MCF 10A (cell line): ENCODE measurements at places on chromosomes 2 and 18. TPM values are rescaled to one million over a fixed set of nuclear protein-coding genes. Genes with fewer than 3 reads are reported as not detected.

BCL11A gene
- total RNA-seq: 4.3 and 5.3 TPM in 2 replicates

MLPH gene
- 27.1 and 28.5 TPM in 2 replicates for total RNA-seq

MC2R gene
- not detected in 2 replicates for total RNA-seq

MAP3K19 gene
- not detected in 2 replicates for total RNA-seq

DSC2 gene
- total RNA-seq: 11.3 and 17.6 TPM in 2 replicates

CAMKMT gene
- total RNA-seq: 9.9 and 14.4 TPM in 2 replicates

LAMA3 gene
- total RNA-seq: 269 and 371 TPM in 2 replicates

PIGN gene
- 29.4 and 29.5 TPM in 2 replicates for total RNA-seq

SRD5A2 gene
- not detected in 2 replicates for total RNA-seq

SNORC gene
- 7.8 and 8.2 TPM in 2 replicates for total RNA-seq

EPHA4 gene
- total RNA-seq: 1.9 and 2.0 TPM in 2 replicates

C2orf66 gene
- 0.61 and 0.98 TPM in 2 replicates for total RNA-seq

ABCB11 gene
- total RNA-seq: 0.05 TPM in 1 of 2 replicates, not detected in the other

SERPINB10 gene
- total RNA-seq: not detected in 2 replicates

CGREF1 gene
- 10.9 and 12.9 TPM in 2 replicates for total RNA-seq

GRCh38 chr2:13581471-13581870, 864.7 kb downstream of the TRIB2 start:
- H3K4me1 ChIP-seq: peaks cover 5% of the 10 kb centered on the region
- no peak overlapping the region for H3K4me3 ChIP-seq
- no peaks in the 10 kb centered on the region for H3K36me3 ChIP-seq
- H3K27me3 ChIP-seq: no peaks in the 10 kb centered on the region

DNA sequence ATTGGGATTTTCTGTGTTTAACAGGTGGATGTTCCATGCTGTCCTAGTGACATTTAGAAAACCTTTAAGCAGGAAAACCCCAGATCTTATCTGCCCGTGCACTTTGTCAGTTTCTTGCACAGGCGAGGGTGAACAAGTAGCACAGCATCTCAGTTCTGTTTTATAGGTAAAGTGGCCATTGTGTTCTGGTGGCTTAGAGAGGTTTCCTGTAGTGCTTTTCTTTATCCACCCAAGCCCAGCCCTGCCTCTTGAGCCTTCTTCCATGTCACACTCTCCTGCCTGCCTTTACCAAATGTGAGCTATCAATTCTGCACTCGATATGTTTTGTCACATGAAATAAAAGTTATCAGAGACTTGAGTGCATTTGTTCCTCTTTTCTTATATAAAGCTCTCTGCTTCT, 135.3 kb upstream of the NOSTRIN start:
- no peak overlapping the region for H3K4me3 ChIP-seq
- peaks cover 21% of the 10 kb centered on the region for H3K4me1 ChIP-seq
- H3K36me3 ChIP-seq: peaks cover 6% of the 10 kb centered on the region
- no peaks in the 10 kb centered on the region for H3K27me3 ChIP-seq
- H3K27ac ChIP-seq: no peak overlapping the region

DNA sequence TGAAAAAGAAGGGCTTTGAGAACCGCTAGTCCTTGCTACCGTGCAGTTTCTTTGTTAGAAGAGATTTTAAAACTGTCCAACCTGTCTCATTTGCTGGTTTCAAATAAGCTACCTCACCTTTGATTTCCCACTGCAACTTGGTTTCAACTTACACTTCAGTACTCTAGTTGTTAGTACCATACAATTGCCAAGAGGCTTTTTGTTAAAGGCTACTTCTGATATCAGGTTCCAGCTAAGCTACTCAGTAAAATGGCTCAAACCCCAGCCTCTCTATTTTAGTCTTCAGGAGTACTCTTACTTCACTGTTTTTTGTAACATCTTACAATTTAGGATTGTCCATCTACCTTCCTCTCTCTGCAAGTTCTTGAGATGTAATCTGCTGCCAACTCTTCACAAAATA, 91.6 kb downstream of the INO80D start:
- peaks cover 43% of the 10 kb centered on the region for H3K36me3 ChIP-seq
- H3K4me3 ChIP-seq: no peak overlapping the region
- H3K27me3 ChIP-seq: no peaks in the 10 kb centered on the region

DNA sequence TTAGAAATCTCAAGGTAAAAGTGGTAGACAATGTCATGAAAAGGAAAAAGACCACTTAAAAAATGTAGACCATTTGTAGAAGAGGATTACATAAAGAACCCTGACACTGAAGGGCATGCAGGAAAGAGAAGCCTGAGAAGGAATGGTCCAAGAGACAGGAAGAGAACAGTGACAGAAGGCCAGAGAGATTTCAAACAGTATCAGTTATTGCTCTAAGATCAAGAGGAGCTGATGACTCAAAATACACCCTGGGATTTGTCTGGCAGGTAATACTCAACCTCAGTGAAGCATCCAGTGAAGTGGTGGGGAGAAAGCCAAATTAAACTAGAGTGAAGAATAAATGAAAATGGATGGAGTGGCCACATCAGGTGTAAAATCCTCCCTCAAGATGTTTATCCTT, 100.5 kb downstream of the PDE11A start:
- H3K36me3 ChIP-seq: no peaks in the 10 kb centered on the region
- H3K4me3 ChIP-seq: no peak overlapping the region
- no peaks in the 10 kb centered on the region for H3K27me3 ChIP-seq
- H3K4me1 ChIP-seq: no peaks in the 10 kb centered on the region

- no peak overlapping the region for H3K27ac ChIP-seq
- no peak overlapping the region for H3K4me3 ChIP-seq
- peaks cover 11% of the 10 kb centered on the region for H3K4me1 ChIP-seq
- H3K27me3 ChIP-seq: no peaks in the 10 kb centered on the region
Measured at GRCh38 chr2:69390001-69390400, 3.0 kb upstream of the GFPT1 start.

GRCh38 chr2:106113361-106113966, 80.6 kb downstream of the UXS1 start:
- peaks cover 11% of the 10 kb centered on the region for H3K4me1 ChIP-seq
- H3K4me3 ChIP-seq: no peak overlapping the region
- H3K27me3 ChIP-seq: no peaks in the 10 kb centered on the region
- peaks cover 5% of the 10 kb centered on the region for H3K36me3 ChIP-seq
- no peak overlapping the region for H3K27ac ChIP-seq
- no peak for DNase-seq

DNA sequence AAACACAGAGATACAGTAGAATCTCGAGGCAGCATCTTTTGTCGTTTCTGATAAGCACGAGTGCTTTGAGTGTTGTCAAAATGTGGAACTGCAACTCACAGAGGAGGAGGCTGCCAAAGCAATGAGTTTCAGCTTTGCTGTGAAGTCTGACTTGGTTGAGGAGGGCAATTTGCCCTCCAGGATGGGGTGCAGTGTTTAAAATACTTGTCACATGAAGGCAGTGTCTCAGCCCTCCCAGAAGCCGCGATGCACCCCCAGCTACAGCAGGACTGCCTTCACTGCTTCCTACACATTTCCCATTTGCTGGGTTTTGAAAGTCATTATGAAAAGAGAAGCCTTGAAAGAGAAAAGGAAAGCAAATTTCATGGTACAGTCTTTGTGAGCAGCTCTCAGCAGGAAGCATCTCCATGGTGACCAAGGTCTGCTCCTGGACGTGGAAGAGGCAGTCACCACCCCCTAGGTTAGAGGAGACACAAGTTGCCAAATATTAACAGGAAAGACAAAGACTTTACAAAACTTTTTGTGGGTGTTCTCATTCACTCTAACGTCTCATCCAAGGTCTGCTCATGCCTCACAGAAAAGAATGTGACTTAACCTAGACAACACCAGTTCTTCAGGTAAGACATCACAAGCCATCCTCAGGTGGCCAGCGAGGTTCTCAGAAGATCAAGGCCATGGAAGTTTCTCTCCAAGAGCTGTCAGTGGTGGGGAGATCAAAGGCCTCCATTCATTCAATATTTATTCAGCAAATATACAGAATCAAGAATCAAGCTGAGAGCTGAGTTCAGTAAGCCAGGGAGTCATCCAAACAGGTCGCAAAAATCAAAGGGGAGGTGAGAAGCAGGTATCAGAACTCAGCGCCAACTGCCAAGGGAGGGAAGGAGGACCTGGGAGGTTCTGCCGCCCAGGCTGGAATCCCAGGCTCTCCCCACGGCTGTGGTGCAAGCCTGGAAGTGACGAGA, 476.0 kb downstream of the EIPR1 start:
- H3K4me1 ChIP-seq: no peaks in the 10 kb centered on the region
- H3K4me3 ChIP-seq: no peak overlapping the region
- DNase-seq: no peak
- no peaks in the 10 kb centered on the region for H3K36me3 ChIP-seq
- H3K27ac ChIP-seq: no peak overlapping the region

- H3K4me1 ChIP-seq: peaks cover 22% of the 10 kb centered on the region
- no peaks in the 10 kb centered on the region for H3K27me3 ChIP-seq
- DNase-seq: peak; percentile 34
- peak overlapping the region; percentile 82 for H3K27ac ChIP-seq
- H3K4me3 ChIP-seq: peak overlapping the region; percentile 33
Measured at GRCh38 chr2:11744631-11745394, 1.6 kb upstream of the LPIN1 start.

GRCh38 chr2:157228946-157229345, 28.6 kb upstream of the GALNT5 start:
- no peak overlapping the region for H3K4me3 ChIP-seq
- H3K27ac ChIP-seq: no peak overlapping the region
- no peak for DNase-seq
- no peaks in the 10 kb centered on the region for H3K27me3 ChIP-seq

DNA sequence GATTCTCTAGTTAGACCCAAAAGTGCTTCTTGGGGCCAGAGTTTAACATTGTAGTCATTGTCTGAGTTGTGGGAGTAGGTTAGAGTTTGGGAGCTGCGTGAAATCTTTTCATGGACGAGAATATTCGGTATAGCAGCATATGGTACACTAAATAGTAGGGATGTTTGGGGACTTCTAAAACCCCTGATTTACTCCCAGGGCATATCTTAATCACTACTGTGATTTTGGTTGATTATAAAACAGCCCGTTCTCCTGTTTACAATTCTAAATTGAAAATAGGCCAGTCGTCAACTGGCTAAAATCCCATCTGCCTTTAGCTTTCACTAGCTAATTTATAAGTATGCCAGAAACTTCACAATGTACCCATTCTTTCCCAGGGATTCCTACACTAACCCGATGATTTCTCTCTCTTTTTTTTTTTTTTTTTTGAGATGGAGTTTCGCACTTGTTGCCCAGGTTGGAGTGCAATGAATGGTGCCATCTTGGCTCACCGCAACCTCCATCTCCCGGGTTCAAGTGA, 44.3 kb downstream of the MOB4 start:
- H3K27ac ChIP-seq: no peak overlapping the region
- no peaks in the 10 kb centered on the region for H3K27me3 ChIP-seq
- H3K4me3 ChIP-seq: no peak overlapping the region
- DNase-seq: no peak
- H3K4me1 ChIP-seq: no peaks in the 10 kb centered on the region
- peaks cover 25% of the 10 kb centered on the region for H3K36me3 ChIP-seq

DNA sequence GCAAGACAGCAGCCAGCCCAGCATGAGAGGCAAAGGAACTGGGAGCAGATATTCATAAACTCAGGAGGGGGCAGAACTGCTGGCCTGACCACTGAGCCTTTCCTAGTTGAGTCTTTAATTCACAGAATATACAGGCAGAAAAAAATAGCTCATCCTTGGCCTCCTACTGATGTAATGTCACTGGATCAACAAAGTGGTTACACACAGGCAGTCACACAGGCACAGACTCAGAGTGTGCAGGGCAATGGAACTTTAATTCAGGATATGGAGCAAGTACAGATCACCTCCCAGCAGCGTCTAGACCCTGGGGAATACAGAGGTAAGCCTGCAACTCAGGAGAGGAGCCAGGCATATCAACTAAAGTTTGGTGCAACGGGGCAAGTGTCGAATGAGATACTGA, 75.4 kb downstream of the TNP1 start:
- no peak for DNase-seq
- no peaks in the 10 kb centered on the region for H3K27me3 ChIP-seq
- H3K4me3 ChIP-seq: no peak overlapping the region

DNA sequence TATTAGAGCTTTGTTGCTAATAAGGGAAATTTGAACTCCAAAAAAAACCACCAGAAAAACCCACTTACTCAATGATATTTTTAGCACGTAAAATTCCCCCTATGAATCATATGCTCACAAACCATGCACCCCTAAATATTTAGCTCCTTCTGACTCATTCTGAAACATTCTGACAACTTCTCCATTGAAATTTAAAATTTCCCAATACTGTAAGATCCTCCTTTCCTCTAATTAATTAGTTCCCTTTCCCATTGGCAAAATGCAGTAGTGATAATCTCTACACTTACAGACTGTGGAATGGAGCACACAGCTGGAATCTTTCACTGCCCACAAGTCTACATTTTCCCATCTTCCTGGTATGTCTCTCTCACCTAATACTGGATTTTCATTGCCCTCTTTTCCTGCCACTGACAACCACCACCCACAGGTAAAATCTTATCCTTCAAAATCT, 215.8 kb upstream of the ACVR2A start:
- no peaks in the 10 kb centered on the region for H3K27me3 ChIP-seq
- H3K36me3 ChIP-seq: no peaks in the 10 kb centered on the region
- no peak for DNase-seq
- peaks cover 7% of the 10 kb centered on the region for H3K4me1 ChIP-seq
- H3K27ac ChIP-seq: no peak overlapping the region

- peaks cover 36% of the 10 kb centered on the region for H3K4me1 ChIP-seq
- DNase-seq: no peak
- no peaks in the 10 kb centered on the region for H3K27me3 ChIP-seq
- peaks cover 28% of the 10 kb centered on the region for H3K36me3 ChIP-seq
- H3K4me3 ChIP-seq: no peak overlapping the region
- no peak overlapping the region for H3K27ac ChIP-seq
Measured at GRCh38 chr2:64593035-64593655, 60.6 kb downstream of the SERTAD2 start.

DNA sequence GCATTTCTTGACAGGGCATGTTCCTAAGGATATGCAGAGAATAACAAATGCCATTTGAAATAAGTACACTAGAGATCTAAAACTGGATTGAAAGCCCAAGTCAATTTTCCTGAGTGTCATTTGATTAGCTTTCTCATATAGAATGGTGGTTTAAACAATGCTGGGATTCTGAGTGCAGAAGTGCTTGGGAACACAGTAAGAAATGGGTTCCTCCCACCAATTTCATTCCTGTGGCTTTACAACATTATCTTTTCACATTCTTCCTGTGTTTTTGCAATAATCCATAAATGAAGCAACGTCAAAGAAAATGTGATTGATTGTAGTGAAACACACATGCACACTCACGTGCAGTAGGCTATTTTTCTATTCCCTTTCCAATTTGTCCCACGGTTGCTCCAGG, 1858.4 kb upstream of the PIK3C3 start:
- H3K27ac ChIP-seq: no peak overlapping the region
- no peak overlapping the region for H3K4me3 ChIP-seq
- no peaks in the 10 kb centered on the region for H3K36me3 ChIP-seq
- no peaks in the 10 kb centered on the region for H3K4me1 ChIP-seq

DNA sequence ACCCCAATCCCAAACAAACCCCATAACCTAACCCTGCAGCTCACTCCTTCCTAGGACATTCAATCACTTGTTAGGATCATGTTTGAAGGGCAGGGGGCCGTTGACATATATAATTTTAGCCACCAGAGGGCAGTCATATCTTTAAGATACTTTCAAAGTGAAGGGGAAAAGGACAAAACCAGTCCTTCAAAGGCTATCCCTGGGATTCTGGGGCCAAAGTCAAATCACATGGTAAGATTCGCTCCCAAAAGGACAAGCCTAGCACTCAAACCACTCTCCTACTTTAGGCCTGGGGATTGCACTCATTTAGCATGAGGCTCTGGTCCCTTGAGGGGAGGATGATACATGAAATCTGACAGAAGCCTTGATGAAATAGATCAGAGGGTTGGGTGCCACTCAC, 44.6 kb downstream of the HAUS1 start:
- H3K36me3 ChIP-seq: peaks cover 6% of the 10 kb centered on the region
- H3K27ac ChIP-seq: peak overlapping the region; percentile 3
- H3K27me3 ChIP-seq: no peaks in the 10 kb centered on the region

- H3K4me3 ChIP-seq: peak overlapping the region; percentile 92
- DNase-seq: peak; percentile 9
- peaks cover 23% of the 10 kb centered on the region for H3K4me1 ChIP-seq
- H3K36me3 ChIP-seq: peaks cover 6% of the 10 kb centered on the region
- no peaks in the 10 kb centered on the region for H3K27me3 ChIP-seq
Measured at GRCh38 chr18:80034852-80035406, 695 bp downstream of the RBFA start.
